ENCODE measurements at places on chromosomes 13 and 19. TPM values are rescaled to one million over a fixed set of nuclear protein-coding genes. Genes with fewer than 3 reads are reported as not detected.

GRCh38 chr13:67390462-67391086, 160.4 kb upstream of the PCDH9 start:
- DNase-seq, result no peak

DNA sequence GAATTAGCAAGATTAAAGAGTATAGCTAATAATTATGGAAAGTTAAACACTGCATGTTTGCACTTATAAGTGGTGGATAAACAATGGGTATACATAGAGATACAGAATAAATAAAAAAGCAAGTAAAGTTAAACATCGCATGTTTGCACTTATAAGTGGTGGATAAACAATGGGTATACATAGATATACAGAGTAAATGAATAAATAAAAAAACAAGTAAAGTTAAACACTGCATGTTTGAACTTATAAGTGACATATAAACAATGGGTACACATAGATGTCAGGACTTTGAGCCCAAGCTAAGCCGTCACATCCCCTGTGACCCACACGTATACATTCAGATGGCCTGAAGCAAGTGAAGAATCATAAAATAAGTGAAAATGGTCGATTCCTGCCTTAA, 1533.3 kb upstream of the SPRY2 start:
- DNase-seq, result no peak

DNA sequence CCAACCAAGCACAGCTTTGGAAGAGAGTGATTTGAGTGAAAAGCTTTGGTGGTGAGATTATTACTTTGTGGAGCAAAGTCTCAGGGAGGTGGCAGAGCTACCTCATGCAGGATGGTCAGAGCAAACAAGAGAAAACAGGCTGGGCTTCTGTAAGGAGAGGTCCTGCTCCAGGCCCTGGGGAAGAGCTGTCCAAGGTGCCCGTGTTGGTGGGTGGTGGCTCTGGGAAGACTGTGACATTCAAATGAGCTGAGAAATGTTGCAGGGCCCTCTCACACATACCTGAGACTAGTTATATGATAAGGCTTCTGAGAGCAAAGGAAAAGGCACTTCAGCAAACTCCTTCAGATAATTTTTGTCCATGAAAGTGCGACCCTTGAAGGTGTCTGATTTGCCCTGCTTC, 205.5 kb upstream of the SOX21 start:
- no peak for DNase-seq

GRCh38 chr19:46945694-46946489, 73.7 kb upstream of the NPAS1 start:
- DNase-seq, result no peak

- no peak for DNase-seq
Measured at GRCh38 chr19:7483720-7484201, 5.1 kb downstream of the PEX11G start.

Gene METTL21C
- not detected for total RNA-seq

DNA sequence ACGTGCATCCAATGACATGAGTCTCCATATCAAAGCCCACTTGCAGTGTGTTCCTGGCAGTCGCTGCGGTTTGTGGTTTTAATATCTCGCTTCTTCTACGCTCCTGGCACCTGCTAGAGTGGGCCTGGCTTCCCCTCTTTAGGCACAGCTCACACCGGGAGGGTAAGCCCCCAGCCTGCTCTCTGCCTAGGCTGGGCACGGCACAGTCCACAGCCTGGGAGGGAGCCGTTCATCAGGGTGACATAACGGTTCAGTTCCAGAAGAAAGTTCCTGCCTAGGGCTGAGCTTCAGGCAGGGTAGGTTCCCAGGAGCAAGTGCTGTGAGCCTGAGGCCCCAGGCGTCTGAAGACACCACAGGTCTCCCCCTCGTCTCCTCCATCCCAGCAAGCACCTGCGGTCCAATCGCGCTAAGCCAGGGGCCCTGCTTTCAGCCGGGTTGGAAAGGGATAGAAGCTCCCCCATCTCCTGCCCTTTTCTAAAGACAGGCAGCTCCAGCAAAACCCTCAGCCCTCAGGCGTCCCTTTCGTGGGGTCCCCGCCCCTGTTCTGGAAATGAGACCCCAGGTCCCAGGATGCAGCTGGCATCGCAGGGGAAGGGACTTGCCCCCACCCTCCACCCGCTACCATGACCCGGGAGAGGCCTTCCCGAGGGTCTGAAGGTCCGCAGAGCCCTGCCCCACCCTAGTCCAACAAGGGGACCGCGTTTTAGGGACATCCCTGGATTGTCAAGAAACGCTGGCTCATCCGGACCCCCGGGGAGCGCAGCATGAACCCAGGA, 121.6 kb upstream of the ZNF507 start:
- no peak for DNase-seq

DNA sequence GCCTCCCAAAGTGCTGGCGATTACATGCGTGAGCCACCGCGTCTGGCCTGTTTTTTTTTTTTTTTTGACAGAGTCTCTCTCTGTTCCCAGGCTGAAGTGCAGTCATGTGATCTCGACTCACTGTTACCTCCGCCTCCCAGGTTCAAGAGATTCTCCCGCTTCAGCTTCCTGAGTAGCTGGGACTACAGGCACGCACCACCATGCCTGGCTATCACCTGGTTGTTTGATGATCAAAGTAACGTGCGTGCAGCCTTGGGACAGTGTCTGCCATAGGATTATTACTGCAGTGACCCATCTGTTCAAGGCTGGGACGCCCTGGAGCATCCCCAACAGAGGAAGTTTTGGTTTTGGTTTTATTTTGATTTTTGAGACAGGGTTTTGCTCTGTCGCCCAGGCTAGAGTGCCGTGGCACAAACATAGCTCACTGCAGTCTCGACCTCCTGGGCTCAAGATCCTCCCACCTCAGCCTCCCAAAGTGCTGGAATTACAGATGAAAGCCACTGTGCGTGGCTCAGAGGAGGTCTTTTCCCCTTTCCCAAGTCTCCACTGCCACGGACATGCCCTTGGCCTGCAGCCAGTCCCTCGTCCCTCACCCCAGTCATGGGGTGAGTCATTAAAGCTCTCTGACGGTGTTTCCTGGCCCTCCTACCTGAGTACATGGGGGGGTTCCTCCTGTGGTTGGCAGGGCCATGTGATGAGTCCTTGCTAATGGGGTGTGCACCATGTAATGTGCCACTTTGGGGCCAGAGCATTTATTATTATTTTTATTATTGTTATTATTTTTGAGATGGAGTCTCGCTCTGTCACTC, 65.6 kb downstream of the IER2 start:
- no peak for DNase-seq

- no peak for DNase-seq
Measured at GRCh38 chr13:75226092-75226491, 255.9 kb downstream of the TBC1D4 start.

Gene COMP
- total RNA-seq, result not detected

DNA sequence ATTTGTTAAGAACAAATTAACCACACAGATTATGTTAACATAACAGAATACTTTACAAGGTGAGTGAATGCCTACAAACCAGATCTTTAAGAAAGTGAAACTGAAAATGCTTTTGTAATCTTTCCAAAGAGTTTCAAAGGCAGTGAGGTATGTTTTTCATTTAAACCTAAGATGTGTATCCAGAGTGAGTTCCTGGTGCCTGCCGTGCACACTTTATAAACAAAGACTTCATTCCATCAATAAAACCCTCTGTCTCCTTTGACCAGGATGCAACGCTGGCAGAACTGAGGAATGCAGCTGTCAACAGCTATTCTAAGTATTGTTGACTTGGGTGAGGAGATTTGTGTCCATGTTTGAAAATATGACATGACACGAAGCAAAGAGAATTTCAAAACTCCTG, 344.6 kb downstream of the DNAJC15 start:
- no peak for DNase-seq

Gene SWSAP1
- total RNA-seq, result 3.9 TPM

- no peak for DNase-seq
Measured at GRCh38 chr13:21949818-21950429, 279.1 kb downstream of the FGF9 start.

DNA sequence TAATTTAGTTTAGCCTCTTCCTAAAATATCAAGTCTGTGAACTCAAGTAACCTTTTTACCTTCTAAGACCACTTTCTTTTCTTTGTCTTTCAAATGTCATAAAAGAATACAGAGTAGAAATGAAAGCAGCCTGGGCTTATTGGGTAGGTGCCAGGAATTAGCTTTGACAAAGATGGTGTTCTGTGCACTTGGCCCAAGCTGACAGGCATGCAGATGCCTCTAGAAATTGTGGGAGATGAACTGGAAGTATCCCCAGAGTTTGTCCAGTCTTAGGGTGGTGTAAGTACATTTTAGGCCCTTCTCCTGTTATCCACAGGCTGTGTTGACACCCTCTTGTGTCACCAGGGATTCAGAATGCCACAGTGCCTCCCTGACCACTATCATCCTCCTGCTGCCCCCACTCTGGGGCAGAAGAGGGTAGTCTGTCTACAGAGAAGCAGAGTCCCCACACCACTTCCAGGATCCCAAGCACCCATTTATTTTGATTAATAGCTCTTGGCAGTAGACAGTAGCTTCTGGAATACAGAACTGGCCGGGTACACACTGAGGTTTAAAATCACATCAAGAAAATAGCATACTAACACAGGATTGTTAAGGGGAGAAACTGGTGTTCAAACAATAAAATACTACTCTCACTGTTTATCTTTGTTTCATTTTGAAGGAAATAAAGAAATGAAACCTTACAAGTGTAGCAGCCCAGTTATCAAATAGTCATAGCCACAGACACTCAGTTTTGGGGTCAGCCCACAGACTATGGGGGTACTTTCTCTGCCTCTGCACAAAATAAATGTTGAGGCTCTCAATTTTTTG, 343.2 kb downstream of the KCNRG start:
- DNase-seq, result no peak

GRCh38 chr19:2488942-2489731, 13.2 kb downstream of the GADD45B start:
- DNase-seq, result no peak

Gene HIF3A
- total RNA-seq, result not detected

DNA sequence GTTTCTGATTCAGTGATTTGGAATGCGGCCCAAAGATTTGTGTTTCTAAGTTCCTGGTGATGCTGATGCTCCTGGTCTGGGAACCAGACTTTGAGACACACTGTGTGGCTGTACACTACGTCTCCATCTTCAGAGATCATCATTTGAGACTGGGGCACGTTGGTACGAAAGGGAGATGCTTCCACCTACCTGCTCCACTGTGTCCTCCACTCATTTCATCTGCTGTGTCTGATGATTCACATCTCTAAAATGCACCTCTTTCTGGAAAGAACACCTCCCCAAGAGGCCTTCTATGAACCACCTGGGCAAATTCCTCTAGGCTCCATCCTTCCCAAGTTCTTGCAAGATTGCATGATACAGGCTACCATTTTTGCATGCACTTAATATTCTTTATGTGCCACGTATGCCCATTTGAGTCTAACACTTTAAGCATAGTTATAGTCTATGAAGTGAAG, 58.6 kb downstream of the ERCC5 start:
- DNase-seq, result no peak

Gene ZNF229
- total RNA-seq, result 0.08 TPM

All from activated T-helper 1 cell treated with anti-CD3 and anti-CD28 coated beads, Interleukin-12 subunit alpha, Interleukin-12 subunit beta, Interleukin-2, Interleukin-4 antibody, amounts not matched to agents 30 ng/mL and 10 ng/mL and 1 ng/mL, durations not matched to agents 14 hours and 24 hours and 36 hours (primary cell).